Mucosa of gallbladder (tissue), 1 donor: ENCODE measurements at places on chromosomes 1 and 21. TPM values are rescaled to one million over a fixed set of nuclear protein-coding genes. Genes with fewer than 3 reads are reported as not detected.
A peak's percentile ranks its signal among the peaks of the same experiment; 100 is the strongest.

DNA sequence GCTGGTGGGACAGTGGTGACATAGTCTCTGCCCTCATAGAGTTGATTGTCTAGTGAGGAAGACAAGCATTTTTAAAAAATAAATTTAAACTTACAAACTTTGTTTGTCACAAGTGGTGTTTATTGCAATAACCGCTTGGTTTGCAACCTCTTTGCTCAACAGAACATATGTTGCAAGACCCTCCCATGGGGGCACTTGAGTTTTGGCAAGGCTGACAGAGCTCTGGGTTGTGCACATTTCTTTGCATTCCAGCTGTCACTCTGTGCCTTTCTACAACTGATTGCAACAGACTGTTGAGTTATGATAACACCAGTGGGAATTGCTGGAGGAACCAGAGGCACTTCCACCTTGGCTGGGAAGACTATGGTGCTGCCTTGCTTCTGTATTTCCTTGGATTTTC lies 58.4 kb downstream of the LAMC2 start:
- peak; percentile 34 for DNase-seq

DNA sequence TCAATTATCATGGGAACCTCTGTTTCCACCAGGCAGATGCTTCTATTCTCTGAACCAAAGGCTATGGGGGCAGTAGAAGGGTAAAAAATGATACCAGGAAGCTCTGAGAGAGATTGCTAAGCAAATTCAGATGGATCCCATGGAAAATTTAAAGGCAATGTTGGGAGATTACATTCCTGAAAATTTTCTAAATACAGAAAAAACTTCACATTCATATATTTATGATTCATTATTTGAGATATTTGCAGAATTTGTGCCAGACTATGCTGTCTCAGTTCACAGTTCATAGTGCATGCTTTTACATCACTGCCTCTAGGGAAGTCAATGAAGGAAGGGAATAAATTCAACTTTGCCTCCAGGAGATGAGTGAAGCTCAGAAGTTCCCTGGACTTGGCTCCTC lies 57.5 kb downstream of the KCNT2 start:
- no peak for DNase-seq

DNA sequence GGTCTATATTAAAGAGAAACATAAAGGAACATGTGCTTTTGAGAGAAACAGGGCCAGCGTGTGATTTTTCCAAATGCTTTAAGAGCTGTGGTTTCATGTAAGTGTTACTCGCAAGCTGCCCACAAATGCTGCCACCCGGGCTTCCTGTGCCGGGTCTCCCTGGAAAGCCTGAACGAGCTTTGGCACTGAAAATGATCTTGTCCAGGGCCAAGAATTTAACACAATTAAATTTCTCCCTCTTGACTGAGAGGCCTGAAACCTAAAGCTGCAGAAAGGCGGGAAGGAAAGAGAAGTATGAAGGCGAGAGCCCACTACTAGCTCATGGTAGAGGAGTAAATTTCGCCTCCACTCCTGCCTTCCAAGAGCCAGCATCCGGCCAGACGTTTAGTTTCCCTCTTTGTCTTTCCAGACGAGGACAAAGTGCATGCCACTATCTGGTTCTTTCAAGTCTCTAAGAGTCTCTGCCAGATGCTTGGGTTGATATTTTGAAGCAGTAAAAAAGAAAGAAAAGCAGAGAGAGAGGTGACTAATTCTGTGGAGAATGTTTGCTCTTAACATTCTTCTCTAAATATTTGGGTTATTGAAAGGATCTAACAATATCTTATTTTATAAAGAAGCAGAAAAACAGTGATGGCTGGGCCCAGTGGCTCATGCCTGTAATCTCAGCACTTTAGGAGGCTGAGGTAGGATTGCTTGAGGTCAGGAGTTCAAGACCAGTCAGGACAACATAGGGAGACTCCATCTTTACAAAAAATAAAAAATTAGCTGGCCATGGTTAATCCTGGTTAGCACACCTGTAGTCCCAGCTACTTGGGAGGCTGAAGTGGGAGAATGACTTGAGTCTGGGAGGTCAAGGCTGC lies 100.0 kb upstream of the HNRNPU start:
- DNase-seq, result peak; percentile 28

DNA sequence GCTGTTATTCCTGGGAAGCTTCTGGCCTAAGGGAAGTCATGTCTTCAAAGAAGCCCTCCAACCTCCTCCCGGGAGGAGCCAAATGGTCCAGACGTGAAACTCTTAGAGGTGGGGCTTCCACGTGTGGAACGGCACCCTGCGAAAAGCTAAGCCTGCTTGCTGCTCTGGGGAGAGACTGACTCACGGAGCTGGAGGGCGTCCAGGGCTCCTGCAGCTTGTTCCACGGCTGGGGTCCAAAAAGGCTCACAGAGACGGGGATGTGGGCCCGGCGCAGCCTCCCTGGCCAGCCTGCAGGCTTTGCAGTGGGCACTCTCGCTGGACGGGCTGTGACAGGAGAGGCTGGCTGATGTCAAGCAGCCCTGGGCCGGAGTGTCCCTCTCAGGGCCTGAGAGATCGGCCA lies 105.1 kb downstream of the COLGALT2 start:
- DNase-seq, result peak; percentile 57

DNA sequence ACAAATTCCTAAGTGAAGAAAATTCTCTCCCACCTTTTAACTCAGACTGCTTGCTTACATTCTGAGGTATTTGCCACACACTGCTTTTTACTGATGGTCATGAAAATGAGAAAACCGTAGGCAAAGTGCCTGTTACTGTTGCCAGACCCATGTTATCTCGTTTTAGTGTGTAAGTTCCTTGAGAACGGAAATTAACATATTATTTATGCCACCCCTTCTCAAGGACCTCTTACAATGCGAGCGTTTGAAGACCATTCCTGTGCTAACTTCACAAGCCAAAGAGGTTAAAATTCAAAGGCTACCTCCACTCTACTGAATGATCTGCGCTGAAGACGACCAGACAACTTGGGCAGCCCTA lies 509 bp downstream of the NVL start:
- no peak for DNase-seq

DNA sequence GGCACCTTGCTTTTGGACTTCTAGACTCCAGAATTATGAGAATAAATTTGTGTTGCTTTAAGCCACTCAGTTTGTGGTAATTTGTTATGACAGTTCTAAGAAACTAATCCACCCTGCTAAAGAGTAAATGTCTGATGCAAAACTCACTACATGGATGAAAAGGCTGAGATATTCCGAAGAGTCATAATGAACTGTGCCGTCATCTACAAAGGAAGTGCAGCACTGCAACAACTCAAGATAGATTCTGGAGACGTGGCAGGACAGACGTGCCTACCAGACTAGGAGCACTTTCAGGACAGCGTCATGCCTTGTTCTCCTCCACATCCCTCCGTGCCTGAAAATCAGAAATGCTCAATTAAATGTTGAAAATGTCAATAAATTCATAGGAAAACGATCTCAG lies 24.4 kb upstream of the IRF2BP2 start:
- DNase-seq, result no peak

GRCh38 chr1:151832318-151832980 lies 847 bp upstream of the RORC start:
- peak; percentile 90 for DNase-seq

GRCh38 chr1:2496746-2497145 lies 20.7 kb downstream of the PLCH2 start:
- no peak for DNase-seq

GRCh38 chr1:184298440-184299405 lies 88.1 kb upstream of the C1orf21 start:
- no peak for DNase-seq

DNA sequence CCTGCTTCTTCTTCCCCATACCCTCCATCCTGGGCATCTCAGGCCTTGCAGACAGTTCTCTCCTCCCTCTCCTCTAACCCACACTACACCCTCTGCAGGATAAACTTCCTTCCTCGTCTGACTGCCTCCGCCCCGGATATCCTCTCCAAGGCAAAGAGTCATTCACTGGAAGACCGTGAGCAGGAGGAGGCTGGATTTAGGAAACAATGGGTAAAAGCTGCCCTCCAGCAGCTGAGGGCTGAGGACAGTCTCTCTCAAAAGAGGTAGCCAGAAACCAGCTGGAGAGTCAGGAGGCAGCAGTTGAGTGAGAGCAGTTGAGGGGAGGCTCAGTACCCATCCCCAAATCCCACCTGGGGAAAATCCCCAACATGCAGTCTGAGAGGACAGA lies 1.4 kb downstream of the CSRP1 start:
- no peak for DNase-seq

- DNase-seq, result no peak
Measured at GRCh38 chr21:16590641-16591292, 861.0 kb downstream of the USP25 start.

DNA sequence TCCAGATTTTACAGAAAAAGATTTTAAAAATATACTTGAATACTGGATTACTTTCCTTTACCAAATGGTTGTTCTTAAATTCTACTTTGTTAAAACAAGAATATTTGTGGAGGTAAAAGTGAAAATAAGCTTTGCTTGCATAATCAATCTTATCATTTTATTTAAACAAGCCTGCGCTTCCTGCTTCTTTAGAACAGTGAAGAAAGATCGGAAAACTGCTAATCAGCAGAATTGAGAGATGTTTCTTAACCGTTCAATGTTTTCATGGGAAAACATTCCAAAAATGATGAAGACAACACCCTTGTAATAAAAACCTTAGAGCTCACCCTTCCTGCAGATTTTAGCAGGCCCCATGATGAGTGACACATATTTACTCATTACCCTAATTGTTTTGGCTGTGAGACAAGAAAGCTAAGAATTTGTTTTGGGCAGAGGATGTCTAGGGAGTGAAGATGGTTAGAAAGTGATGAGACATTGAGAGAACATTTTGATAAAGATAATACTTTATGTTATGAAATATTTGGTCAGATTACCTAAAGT lies 72.6 kb downstream of the TPR start:
- no peak for DNase-seq

GRCh38 chr1:165525708-165526107 lies 18.1 kb upstream of the LRRC52 start:
- peak; percentile 62 for DNase-seq

- no peak for DNase-seq
Measured at GRCh38 chr1:154912755-154913154, 23.8 kb downstream of the PMVK start.

DNA sequence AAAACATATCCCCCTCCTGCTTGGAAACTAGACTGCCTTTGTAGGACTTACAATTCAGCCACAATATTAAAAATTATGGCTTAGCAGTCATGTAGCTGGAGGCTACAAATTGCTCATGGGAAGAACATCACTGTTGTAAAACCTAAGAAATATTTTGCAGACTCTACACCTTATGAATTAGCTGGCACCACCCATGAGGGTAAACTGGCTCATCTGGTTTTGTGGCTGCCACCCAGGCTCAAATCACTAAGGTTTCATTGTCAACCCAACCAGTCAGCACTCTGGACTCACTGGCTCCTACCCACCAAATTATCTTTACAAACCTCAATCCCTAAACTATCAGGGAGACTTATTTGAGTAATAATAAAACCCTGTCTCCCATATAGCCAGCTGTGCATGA lies 100.7 kb upstream of the OLFM3 start:
- no peak for DNase-seq

DNA sequence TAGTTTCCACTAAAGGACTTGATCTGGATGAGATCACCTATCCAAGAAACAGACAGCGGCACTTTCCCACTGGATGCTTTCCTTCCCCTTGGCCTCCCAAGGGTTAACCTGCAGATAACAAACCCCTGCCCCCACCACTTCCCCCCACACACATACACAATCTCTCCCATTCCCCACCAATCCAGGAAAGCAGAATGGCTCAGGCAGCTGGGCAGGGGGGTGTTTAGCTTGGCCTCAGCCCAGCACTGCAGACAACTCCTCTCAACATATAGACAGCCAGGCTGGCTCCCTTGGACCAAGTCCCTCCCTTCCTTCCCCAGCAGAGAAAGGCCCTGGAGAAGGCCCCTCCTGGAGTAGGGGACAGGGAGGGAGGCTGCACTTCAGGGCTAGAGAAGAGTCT lies 24.6 kb downstream of the PLEKHA6 start:
- DNase-seq, result no peak

GRCh38 chr1:201562257-201562656 lies 23.3 kb downstream of the NAV1 start:
- DNase-seq, result no peak

DNA sequence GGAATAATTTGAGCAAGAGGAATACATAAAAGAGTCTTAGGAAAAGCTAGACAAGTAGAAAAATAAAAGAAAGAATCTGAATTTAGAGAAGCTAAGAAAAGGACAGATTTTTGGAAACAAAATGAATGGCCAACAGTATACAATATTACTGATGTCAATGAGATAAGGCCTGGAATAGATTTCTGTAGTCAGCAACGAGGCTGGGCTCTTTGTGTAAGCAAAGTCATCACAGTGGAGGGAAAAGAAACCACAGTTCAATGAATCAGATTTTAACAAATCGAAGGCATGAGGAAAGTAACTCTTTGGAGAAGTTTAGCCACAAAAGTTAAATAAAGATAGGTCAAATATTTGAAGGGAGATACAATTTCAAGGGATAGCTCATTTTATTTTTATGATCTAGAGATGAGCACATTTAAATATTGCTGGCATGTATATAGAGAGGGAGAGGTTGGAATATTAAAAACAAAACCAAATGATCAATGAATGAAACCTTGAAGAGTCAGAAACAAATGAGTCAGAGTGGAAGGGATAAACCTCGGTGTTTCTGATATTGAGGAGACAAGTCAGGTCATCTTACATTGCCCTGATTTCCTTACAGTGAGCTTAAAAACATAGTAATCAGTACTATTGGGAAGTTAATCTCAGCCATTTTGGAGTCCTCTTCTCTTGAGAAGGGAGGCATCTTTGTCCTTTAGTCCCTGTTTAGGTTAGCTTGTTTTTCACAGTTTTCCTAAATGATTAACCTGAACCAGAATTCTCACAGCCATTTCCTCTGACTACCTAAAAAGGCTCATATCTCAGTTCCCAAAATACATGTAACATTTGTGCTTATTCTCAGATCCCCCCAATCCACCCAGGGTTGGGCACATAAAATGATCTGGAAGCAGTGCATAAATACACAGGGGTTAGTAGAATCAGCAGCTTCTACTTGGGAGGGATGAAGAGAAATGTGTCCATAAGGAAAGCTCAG lies 620.0 kb upstream of the B3GALT2 start:
- DNase-seq, result no peak

DNA sequence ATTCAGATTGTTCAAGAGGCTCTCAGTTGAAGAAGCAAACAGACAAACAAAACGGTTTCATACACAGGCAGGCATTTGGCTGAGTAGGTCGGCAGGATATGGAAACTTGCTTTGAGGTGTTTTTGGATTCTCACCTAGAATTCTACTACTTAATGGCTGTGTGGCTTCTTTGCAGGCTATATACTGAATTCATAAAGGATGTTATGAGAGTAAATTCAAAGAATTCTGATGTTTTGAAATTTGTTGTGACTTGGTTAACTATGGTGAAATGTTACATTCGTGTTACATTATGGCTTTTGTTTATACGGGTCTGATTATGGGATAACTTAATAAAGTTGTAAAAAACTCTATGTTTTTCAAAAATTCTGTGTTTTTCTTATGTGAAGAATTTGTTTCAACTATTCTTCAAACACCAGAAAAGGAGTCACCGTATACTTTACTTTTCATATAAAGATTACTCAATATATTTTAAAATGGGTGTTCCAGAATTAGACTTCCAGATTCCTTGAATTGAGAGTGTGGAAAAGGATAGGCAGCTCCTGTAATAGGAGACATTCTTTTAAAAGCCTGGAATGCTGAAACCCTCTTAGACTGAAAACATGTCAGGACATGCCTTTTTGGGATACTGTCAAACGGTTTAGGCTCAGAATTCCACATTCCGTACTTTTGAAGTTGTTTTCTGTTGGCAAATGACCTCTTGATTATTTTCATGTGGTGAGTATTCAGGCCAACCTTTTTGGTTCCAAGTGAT lies 8.2 kb upstream of the IRF2BP2 start:
- DNase-seq, result no peak

The UBASH3A gene
- 2.0 TPM for total RNA-seq

The LAX1 gene
- 1.9 TPM for total RNA-seq

The NPHS2 gene
- total RNA-seq, result not detected

The CELA3A gene
- total RNA-seq, result 25.1 TPM

The MROH7 gene
- 8.0 TPM for total RNA-seq
